ENCODE measurements at places on chromosomes 11 and 22. TPM values are rescaled to one million over a fixed set of nuclear protein-coding genes. Genes with fewer than 3 reads are reported as not detected.

GRCh38 chr22:48605856-48606481, 1221.7 kb downstream of the BRD1 start:
- no peak for DNase-seq

- no peak for DNase-seq
Observed at GRCh38 chr11:35935390-35935789, 8.5 kb upstream of the LDLRAD3 start.

DNA sequence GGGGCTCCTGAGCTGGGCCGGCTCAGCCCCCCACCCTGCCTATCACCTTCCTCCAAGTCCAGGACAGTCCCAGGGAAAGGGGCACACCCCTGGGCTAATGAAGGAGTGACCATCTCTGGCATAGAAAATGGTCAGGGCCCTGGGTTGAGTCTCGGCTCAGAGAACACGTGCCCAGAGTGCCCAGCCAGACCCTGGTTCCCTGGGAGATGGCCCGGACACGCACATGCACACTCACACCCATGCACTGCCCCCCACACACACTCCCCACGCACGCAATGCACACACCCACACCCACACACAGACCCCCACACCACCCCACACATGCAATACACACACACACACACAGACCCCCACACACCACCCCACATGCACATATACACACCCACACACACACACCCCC, 28.7 kb downstream of the KCNC1 start:
- DNase-seq: no peak

DNA sequence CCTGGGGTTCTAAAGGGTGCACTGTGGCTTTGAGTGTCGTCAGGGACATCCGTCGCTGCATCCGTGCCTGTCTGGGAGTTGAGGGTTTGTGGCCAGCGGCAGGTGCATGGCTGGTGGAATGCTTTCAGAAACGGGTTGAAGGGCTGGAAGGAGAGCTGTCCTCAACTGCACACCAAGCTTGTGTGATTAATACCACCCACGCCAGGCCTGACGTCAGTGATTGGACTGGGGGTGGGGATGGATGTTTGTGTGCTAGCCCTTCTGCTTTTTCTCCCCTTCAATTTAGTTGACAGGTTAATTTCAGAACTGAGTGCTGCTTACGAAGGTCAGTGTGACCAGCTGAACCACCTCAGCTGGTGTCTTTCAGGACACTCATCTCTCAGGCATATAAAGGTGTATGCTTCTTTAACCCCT, 3.2 kb upstream of the GAB2 start:
- peak; percentile 55 for DNase-seq

DNA sequence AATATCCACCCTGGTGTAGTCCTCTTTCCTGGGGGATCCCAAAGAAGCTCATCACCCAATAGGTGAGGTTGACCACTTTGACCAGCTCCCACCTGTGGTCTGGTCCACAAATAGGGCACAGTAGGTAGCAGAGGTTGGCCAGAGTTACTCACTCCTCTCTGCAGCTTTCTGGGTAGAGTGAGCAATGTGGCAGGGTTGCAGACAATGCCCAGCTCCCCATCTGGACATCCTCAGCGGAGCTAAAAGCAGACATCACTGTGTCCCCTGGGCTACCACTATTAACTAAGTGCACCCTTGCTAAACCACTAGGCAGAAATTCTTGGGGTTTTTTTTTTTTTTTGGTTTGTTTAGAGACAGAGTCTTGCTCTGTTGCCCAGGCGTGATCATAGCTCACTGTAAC, 48.4 kb upstream of the TP53I11 start:
- DNase-seq: no peak

DNA sequence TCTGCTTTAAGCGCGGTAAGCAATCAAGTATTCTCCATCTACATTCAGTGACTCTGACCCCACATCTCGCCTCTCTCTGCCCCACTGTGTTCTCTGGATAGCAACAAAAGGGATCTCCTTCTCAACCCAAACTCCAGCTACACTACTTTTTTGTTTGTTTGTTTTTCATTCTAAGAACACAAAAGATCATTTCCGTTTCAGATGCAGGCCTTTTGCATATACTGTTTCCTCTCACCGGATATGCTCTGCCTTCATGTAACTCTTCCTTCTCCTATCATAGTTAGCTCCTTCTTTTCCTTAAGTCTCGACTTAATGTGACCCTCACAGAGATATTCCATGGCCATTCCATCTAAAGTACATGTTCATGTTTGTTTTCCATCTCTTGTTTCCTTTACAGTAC, 179.8 kb upstream of the MTMR2 start:
- DNase-seq: no peak

DNA sequence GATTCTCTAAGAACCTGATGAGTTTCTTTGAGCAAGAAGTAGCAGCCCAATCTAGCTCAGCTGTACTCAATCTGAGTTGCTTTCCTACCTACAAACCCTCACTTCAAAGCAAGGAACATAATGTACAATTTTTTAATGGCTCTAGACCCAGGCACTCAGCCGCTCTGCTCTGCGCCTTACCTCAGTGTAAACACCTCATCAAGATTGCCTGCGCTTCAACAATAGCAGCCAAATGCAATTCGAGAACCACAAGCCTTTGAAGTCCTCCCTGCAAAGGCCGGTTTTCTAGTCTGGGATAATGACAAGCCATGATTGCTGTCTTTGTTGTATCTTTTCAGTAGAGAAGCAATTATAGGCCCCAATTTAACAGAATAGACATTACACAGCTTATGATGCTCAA, 38.0 kb downstream of the JHY start:
- no peak for DNase-seq

GRCh38 chr22:44538051-44538450, 40.0 kb upstream of the RTL6 start:
- DNase-seq: no peak

- DNase-seq: no peak
Observed at GRCh38 chr11:24289301-24289700, 207.6 kb upstream of the LUZP2 start.

DNA sequence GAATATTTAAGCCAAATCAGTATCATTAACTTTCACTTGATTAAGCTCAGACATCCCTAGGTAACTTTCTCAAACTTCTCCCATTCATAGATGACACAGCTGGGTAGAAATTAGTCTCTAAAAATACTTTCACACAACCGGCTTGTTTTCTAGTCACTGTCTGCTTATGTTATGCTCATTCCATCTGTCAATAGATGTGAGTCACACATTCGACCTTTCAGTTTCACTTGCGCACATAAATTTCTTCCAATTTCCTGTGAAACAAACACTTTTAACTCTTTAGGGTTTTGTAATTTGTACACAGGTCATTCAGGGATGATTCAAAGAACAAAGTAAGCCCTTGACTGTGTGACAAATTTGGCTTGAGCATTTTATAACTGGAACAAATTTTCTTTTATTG, 723.0 kb downstream of the KCNA4 start:
- DNase-seq: no peak

GRCh38 chr22:37860796-37861421, 11.7 kb downstream of the EIF3L start:
- no peak for DNase-seq

DNA sequence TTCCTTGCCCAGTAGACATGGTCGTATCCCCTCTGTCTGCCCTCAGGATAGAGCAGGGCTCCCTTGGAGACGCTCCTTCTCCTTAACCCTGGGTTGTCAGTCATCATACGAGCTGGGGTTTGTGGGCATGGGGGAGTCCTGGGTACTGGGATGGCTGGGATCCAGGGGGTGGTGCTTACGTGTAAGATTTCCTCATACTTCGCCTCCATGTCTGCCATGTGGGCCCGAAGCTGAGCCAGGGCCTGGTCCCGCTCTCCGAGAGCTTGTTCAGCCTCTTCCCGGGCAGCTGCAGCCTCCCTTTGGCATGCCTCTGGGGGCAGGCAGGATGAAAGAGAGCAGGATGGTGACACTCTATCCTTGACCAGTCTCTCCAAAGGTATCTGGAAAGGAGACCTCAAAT, 5.3 kb downstream of the NHERF4 start:
- no peak for DNase-seq

- DNase-seq: no peak
Observed at GRCh38 chr11:73135346-73136284, 6.5 kb downstream of the FCHSD2 start.

GRCh38 chr22:27962268-27963044, 43.4 kb upstream of the PITPNB start:
- DNase-seq: peak; percentile 27

DNA sequence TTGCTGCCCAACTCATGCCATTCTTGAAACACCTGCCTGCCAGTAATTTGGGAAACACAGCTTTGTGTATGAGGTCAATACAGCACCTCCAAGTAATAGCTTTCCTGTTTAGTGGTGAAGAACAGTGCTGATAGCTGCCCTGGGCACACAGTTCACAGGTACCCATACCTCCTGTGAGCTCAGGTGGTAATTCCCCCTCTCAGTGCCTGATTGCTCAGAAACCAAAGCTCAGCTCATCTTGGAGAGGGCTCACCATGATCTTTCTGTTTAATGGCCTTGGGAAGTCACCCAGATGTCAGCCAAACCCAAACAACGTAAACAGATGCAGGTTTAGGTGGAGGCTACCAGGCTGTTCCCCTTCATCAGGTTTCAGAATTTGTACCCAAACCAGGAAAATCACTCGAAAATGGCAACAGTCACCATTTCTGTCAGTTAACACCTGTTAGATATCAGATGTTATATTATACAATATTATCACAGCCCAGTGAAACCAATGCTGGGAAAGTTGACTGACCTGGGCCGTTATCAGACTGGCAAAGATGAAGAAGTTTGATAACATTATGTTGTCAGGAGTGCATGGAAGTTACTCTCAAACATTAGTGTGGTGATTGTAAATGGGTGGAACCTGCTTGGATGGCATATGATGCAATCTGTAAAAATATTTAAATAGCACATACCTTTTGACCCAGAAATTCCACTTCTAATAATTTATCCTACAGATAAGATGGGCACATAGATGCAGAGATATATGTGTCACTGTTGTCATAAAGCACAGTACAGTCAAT, 18.9 kb downstream of the VSTM5 start:
- DNase-seq: no peak

DNA sequence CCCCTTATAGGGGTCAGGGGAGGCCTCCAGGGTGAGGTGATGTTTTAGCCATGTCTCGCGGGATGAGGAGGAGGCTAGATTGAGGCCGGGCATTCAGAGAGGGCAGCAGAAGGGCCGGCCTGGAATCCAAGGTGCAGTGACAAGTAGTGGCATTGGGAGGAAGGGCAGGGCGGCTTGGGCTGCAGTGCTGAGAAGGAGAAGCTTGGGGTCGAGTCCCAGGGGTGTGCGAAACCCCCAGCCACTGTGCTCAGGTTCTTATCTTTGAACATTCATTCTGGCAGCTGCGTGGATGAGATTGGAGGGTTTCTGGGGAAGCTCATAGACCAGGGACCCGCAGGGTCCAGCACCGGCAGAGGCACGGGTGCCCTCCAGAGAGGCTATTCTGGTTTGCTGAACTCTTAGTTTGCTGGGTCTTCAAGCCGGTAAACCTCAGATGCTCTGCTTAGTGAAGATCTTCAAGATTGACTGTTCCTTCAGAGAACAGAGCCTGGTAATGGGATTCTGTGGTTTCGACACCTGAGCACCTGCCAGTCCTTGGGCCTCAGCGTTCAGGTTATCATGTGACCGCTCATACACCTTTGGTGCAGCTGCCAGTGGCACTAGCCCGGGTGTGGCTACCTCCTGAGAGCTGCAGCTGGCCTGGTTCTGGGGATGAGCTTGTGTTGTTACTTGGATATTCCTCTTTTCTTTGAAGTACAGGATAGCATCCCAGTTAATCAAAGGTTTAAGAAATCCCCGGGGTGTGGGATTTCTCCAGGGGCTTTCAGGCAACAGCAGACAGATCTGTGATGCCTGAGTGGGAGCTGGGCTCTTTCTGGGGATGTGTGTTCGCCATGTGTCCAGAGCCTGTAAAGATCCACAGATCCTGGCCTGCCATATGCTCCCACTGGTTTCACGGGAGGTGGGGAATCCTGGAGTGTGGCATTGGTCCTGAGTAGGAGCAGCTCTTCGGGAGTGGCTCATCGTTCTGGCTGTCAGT, 152.8 kb downstream of the TBC1D22A start:
- DNase-seq: no peak

DNA sequence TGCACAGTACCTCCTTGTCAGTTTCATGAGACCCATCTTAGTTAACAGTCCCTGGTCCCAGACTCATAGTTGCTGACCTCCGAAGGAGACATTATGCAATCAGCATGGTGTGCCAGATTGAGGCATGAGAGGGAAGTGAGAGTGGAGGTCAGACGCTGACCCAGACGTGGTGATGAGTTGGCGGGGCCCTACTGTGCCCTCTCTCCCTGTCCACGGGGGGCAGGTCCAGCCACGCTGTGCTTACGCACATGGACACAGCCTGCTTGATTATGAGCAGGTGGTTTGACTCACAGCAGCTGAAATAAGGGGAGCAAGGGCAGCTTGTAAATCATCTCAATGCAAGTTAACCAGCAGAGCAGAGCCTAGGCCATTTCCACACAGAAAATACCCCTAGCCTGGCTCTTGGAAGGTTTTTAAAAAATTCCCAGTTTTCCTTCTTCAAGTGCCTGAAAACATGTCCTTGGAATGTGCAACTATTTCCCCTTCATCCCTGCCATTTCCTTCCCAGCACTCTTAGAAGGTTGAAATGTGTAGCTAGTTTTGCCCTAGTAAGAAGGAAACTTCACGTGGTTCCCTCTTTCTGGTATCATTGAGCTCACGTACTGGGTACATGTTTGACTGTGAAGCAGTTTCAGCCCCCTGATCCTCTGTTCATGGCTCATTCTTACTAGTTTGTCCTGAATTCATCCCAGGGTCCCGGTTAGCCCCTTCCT, 122.6 kb upstream of the SORL1-AS1 start:
- peak; percentile 33 for DNase-seq

DNA sequence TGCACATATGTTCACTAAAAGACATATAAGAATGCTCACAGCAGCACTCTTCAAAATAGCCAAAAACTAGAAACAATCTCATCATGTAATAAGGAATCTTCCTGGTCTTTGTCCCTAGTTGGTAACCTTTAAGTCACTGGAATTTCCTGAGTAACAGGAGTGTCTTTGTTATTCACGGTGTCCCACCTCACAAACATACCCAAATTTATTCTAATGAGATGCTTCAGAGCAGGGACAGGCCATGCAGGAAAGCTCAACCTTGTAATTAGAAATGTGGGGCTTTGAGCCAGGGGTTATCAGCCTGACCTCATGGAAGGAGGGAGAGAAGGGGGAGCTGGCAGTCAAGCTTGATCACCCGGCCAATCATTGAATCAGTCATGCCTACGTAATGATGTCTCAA, 40.3 kb upstream of the NFRKB start:
- DNase-seq: no peak

DNA sequence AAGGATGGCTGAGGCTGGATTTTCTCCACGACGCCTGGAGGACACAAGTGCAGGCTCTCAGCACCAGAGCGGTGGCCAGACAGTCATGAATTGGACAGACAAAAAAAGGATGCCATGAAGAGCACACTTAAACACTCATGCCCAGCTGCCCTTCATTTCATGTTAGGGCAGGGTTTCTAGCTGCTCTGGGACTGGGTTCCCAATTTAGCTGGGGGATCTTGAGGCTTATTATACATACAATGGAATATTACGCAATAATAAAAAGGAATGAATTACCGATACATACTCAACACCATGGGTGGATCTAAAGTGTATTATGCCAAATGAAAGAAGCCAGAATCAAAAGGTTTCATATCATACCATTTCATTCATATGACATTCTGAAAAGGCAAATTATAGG, 512.1 kb upstream of the LRRC4C start:
- DNase-seq: no peak

Gene SOX6
- 18.5 TPM for polyA plus RNA-seq

Gene SLC36A4
- 12.3 TPM for polyA plus RNA-seq

Gene DUSP8
- polyA plus RNA-seq: 13.0 TPM

Gene STK33
- polyA plus RNA-seq: 3.6 TPM

Gene CAVIN3
- polyA plus RNA-seq: 15.6 TPM

Gene CAPN1
- polyA plus RNA-seq: 72.6 TPM

Gene KCNK4
- polyA plus RNA-seq: not detected

Gene TMA7B
- polyA plus RNA-seq: 0.13 TPM
